ENCODE measurements at places on chromosomes 2 and 18.

- peak; percentile 4 for DNase-seq
Measured at GRCh38 chr2:95158891-95159619, 593 bp downstream of the ZNF514 start.

DNA sequence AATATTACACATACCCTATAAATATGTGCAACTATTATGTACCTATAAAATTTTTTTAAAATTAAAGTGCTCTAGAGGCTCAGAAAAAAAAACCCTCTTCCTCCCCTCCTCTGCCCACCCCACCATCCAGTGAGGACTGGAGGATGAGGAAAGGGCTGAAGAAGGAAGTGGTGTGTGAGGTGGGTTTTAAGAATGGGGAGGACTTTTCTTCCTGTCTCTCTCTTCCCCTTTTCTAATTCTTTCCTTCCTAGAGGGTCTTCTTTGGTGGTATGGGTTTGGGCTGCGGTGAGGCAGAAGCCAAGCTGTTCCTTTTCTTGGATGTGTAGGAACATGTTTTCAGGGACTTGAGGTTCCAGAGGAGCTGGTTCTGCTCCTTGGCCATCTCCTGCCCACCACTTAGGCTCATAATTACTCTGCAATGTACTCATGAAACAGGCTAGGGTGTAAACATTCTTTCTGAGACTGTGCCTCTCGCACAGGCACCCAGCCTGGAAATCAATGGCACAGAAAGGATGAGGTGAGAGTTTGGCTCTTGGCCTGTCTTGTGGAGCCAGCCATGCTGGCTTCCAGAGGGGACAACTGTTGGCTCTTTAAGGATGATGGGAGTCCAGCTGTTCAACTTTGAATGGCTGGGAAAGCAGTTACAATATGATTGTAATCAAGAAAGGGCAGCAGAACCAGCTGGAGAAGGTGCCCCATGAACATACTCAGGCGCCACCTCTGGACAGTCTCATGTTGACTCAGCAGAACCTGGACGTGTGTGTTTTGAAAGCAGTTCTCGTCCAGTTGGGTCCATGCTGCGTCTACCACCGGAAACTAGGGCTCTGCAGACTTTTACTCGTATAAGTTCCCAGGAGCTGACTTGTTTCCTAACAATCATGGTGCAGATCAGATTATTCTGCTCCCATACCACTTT, 38.3 kb downstream of the IL1RL2 start:
- no peak for DNase-seq

- DNase-seq, result peak; percentile 89
Measured at GRCh38 chr18:70420146-70420898, 131.5 kb downstream of the SOCS6 start.

DNA sequence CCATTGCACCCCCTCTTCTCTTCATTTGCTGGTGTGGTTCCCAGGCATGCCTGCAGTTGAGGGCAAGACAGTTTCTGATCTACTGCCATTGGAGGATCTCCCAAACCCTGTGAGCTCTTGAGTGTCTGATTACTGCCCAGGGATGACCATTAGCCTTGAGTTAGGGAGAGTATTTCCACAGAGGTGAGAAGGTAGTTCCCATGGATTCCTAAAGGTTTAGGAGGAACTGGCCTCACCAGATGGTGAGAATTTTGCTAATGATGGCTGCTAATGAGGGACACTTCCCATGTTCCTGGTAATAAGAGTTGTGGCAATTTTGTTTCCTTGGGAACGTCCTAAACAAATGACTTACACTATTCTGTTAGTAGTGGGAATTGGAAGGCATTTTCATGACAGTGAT, 42.5 kb downstream of the PTPRM start:
- DNase-seq, result no peak

- DNase-seq, result no peak
Measured at GRCh38 chr2:240564561-240565332, 3.5 kb upstream of the RNPEPL1 start.

GRCh38 chr2:229417916-229418315, 146.8 kb upstream of the PID1 start:
- DNase-seq, result no peak

- peak; percentile 72 for DNase-seq
Measured at GRCh38 chr18:48007955-48008701, 77.7 kb upstream of the SMAD2 start.

DNA sequence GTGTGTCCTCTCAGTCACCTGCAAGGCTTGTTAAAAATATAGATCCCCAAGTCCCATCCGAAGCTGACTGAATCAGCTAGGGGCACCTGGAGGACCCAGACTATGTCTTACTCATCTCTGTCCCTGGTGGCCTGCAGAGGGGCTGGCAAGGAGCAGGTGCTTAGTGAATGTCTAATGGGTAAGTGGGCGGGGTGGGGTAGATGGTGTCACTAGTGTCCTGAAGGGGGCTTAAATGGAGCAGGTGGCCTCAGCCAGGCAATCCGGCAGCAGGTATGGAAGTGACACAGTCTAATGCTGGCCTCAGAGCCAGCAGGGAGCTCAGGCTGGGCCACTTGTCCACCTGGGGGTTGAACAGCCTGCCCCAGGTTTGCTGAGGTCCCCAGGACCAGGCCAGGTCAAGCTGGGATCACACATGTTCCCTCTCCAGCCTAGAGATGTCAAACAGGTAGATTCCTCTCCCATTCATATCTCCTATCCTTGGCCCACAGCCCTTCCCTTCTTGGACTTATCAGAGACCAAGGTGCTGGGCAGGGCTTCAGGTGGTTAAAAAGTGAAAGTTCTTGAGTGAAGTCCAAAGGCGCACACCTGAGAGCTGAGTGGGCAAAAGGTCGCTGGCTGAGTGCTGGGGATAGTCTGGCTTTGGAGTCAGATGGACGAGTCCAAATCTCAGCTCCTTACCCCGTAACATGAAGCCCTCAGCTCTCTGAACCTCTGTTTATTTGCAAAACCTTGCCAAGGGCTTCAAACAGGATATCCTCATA, 1.7 kb downstream of the STEAP3 start:
- DNase-seq, result no peak

DNA sequence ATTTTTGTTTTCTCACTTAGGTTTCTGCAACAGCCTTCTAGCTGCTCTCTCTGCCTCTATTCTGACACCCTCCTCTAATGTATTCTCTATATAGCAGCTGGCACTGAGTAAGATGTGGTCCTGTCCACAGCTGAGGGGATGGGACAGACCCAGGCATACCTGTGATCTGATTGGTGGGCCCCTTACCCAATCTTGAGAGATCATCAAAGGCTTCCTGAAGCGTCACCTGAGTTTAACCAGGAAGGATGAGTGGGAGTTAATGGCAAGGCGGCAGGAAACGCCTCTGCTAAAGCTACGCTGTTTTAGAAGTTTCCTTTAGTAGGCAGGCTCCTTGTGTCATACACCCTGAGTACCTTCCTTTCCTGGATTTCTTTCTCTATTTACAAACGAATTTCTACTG, 5.7 kb upstream of the TET3 start:
- peak; percentile 41 for DNase-seq

- no peak for DNase-seq
Measured at GRCh38 chr18:56672391-56672790, 21.2 kb downstream of the WDR7 start.

DNA sequence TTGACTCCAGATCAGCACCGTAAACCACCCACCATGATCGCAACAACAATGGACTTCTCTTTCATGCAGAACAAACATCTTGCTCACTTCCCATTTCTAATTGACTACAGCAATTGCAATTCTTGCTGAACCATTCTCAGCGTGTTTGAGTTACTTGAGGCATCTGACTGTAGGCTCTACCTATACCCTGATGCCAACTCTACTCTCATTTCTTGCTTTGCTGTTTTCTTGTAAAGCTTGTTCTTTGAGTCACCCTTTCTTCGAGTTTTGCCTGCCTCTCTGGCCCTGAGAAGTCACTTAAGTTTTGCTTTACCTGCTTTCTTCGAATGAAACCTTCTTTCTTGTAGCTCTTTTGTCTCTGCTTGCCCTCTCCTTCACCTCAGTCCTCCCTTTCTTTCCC, 160.5 kb upstream of the RND3 start:
- DNase-seq, result no peak

DNA sequence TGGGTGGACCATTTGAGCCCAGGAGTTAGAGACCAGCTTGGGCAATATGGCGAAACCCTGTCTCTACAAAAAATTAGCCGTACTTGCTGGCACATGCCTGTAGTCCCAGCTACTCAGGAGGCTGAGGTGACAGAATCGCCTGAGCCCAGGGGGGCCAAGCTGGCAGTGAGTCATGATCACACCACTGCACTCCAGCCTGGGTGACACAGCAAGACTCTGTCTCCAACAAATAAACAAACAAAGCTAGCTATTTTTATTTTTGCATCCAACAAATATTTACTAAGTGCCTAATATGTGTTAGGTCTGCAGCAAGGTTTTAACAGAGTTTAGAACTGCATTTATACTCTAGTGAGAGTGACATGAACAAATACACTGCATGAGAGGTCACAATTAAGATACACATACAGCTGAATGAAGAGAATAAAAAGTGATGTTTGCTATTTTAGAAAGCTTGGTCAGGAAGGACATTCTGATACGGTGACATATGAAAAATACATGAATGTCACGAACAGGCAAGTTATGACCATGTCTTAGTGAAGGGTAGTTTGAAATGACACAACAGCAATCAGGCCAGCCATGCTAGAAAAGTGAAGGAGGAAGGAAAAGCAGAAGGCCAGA, 83.2 kb upstream of the FRZB start:
- DNase-seq, result peak; percentile 80

DNA sequence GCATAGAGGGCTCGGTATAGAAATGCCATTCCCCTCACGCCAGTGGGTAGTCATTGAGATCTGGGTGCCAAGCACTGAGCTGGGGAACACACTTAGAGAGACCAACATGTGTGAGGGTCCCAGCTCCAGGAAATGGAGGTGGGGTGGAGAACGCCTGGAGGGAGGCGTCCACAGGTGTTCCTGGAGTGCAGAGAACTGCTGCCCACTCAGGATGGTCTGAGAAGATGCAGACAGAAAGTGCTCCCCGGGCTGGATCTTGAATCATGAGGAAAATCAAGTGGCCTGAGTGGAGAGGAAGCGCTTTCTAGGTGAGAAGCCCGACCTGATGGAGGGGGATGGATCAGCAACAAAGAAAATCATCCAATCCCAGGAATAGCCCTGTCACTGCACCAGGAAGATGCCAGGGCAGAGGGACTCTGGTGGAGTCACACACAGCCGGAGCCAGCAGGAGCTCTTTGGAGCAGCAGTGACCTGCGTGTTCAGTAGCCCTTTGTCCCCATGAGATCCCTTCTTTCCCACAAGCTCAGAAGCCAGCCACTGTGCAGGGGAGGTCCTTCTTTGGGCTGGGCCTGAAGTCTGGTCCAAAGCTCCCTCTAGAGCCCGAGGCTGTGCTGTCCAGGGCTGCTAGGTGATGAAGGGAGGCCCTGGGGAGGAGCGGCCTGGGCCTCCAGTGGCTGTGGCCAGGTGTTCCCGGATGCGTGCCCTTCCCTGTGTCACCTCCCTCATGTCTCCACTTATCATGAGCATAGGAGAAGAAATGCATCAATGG, 112.3 kb downstream of the RNF144A start:
- no peak for DNase-seq
